NCI-H1694 treated with DMSO at 0.1 percent for 48 hours (cell line): ENCODE measurements at places on chromosomes 12 and 14.

GRCh38 chr12:42326541-42327226 lies 717 bp downstream of the PPHLN1 start:
- no peak for DNase-seq

DNA sequence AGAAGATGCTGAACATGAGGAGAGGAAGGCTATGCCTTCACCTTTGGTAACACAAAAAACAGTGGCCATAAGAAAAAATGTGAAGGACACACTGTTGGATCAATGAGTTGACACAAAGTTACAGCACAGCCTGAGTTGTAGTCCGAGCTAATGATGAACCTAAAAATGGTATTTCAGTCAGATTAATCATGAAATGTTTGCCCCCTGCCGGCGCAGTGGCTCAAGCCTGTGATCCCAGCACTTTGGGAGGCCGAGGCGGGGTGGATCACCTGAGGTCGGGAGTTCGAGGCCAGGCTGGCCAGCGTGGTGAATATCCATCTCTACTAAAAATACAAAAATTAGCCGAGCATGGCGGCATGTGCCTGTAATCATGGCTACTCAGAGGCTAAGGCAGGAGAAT lies 1.3 kb upstream of the CAPRIN2 start:
- DNase-seq, result no peak

GRCh38 chr12:2797721-2798418 lies 3.1 kb downstream of the FKBP4 start:
- no peak for DNase-seq

GRCh38 chr12:39620659-39621658 lies 1.4 kb upstream of the ABCD2 start:
- no peak for DNase-seq

DNA sequence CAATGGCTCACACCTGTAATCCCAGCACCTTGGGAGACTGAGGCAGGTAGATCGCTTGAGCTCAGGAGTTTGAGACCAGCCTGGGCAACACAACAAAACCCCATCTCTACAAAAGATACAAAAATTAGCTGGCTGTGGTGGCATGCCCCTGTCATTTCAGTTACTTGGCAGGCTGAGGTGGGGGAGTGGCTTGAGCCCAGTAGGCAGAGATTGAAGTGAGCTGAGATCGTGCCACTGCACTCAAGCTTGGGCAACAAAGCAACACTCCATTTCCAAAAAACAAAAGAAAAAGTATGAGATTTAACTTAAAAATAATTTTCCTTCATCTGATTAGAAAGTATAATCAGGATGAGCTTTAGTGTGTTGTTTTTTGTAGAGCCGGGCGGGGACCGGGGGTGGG lies 47.9 kb upstream of the BCAT1 start:
- DNase-seq, result peak; percentile 10

DNA sequence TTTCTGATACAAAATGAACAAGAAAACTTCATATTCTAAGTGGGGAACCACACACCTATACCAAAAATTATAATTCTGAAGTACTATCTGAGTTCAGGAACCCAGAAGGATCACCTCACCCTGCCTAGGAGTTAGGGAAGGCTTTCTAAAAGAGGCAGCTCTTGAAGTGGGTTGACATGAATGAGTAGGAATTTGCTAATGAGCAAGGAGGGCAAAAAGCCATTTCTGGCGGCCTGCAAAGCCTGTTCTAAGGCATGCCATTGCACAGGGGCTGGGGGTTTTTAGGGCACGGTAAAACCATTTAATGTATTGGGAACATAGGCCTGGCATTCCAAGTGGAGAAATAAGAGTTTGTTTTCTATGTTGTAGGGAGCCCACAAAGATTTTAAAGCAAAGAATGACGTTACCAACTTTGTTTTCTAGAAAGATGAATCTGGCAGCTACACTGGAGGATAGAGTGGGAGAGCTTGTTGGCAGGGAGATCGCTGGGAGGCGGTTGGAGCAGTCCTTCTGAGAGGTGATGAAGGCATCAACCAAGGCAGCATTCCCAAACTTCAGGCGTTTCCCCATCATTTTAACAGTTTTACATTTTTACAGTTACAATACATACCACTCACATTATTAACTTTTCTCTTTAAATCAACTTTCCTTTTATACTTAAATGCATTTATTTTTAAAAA lies 14.1 kb downstream of the IFT43 start:
- no peak for DNase-seq

DNA sequence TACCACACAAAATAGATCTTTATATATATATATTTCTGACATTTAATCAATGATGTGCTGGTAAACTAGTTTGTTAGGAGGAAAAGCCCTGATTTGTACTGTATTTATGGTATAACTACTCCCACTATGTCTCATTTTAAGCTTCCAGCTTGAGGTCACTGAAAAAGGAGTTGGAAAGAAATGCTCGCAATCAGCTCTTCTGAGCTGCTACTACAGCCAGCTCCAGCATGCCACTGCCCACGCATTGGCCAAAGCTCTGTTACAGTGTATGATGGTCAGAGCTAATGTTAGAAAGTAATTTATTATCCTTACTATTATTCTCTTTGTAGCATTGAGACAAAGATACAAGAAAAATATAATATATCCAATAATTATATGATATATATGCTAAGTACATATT lies 55.0 kb upstream of the PCED1B start:
- no peak for DNase-seq

DNA sequence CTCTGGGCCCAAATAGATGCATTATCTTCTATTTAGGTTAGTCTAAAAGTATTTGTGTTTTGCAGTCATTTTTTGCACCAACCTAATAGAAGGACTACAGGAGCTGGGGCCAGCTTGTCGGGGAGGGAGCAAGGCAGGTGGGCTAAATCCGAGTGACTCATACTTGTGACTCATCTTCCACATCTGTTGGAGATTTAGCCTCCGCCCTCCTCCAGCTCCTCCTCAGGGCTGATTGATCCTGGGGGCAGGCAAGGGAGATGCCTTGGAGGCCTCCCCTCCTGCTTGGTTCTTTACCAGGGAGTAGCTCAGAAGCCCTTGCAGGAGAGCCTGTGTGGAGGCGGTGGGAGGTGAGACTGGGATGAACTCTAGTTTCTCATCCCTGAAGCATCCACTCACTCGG lies 27.9 kb downstream of the RHOF start:
- DNase-seq, result peak; percentile 47

DNA sequence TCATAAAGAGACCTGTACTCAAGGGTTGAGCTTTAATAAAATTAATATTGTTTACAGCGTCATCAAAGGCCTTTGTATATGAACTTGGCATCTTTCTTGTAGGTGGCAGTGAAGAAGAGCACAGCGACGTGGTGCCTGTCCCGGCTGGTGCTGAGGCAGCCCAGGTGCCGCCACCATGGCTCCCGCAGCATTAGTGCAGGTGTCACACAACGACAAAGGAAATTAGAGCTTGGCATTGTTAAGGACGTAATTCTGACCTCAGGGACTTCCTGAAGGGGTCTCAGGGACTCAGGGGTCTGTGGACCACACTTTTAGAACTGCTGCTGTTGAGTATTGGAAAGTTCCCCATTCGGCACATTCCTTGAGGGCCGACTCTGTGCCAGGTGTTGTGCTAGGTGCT lies 24.1 kb downstream of the EML1 start:
- no peak for DNase-seq

GRCh38 chr12:91732086-91732485 lies 413.6 kb downstream of the BTG1 start:
- no peak for DNase-seq

DNA sequence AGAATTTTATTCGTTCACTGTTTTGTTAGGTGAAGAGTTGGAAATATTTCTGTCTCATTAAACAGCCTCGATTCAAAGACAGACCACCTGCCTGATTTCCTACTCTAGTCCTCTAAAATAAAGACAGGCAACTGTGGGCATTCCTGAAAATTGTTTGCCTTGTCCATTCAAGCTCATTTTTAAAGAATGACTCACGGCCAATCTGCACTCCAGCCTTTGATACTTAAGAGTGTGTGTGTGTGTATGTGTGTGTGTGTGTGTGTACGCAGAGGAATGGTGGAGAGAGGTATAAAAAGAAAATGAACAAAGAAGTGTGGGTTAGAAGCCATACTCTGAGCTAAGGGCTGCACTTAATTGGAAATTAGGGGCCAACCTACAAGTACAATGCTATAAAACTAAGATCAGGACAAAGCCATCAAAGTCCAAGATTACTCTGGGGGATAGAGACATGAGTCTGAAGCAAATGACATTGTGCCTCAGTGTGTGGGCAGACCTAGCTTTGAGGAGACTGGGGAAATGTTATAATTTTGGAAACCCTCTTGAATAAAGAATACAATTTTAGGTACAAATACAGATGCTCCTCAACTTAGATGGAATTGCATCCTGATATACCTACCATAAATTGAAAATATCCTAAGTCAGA lies 45.6 kb upstream of the SOCS2 start:
- no peak for DNase-seq

DNA sequence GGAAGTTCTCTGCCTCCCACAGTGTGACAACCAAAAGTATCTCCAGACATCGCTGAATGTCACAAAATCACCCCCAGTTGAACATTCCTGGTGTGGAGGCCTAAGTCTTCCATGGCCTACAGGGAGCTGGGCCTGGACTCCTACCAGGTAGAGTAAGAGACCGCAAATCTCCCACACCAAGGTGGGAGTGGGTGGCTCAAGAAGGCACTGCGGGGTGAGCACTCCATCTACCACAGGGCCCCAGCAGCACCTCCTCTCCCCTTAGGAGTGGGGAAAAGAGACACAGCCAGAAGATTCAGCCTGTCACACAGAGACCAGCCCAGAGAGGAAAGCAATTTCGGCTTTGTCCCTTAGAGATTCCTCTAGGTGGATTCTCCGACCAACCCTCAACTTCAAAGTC lies 25.5 kb downstream of the LRTM2 start:
- DNase-seq, result no peak

DNA sequence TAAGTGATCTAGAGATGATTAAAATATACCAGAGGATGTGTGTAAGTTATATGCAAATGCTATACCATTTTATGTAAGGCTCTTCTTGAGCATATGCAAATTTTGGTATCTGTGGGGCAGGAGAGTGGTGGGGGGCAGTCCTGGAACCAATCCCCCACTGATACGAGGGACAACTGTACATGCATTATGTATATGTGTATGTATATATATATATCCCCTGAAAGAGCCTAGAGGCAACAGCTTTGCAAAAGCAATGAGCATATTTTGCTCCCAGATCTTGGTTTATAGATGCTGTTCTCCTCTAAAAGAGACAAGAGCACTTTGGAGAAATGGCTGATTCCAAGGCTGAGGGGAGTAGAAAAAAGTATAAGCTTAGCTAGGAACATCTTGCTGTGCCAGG lies 12.4 kb upstream of the SLC25A3 start:
- DNase-seq, result no peak

DNA sequence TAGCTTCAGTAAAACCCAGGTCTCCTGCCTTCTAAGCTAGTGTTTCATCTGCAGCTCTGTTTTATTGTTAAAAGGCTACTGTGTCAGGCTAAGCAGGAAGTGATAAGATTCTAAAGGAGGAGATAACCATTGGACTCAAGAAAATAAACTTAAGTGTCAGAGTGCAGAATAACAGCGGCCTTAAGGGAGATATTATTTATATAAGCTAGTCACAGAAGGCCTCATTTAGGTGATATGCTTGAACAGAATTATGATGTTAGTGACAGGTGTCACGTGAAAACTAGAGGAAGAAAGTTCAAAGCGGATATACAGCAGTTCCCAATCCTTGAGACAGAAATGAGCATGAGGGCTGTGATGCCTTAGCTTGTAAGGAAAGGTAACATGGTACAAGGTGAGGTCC lies 373.4 kb downstream of the FOXG1 start:
- no peak for DNase-seq
